Substantia nigra (tissue), 51 donors: ENCODE measurements at places on chromosomes 6 and 20.

- no peak for DNase-seq
Measured at GRCh38 chr20:50017576-50018248, 34.9 kb downstream of the SNAI1 start.

DNA sequence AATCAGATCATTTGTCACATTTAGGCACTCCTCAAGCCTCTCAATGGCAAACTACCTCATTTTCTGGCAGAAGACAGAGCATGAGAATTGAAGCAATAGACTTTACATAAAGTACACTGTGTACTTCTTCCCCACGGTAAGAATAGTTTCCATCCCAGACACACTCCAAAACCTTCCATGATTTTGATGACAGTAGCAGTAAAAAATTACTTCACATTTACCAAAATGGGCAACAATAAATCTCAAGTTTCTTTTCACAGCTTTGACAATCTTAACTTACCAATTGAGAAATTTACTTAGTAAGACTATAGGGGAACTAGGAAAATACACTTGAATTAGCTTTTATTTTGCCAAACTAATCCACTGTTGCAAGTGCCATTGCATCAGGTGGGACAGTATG lies 353.8 kb downstream of the HAO1 start:
- DNase-seq = no peak

DNA sequence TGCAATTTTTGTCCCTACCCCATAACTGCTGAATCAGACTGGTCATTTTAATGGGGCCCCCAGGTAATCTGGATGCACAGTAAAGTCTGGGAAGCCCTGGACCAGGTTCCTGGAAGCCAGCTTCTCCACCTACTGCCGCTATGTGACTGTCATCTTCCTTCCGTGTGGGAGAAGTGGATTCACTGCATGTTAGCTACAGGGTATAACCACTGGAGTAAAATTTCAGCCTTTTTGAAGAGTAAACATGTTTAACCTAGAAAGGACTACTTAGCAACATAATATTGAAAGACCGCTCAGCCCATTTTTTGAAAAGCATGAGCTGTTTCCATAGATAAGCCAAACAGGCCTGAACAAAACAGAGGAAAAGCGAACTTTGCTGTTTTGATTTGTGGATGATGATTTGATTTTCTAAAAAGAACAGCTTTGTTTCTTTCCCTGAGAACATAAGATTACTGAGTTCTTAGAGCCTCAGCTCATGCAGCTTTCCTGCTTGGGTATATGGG lies 208.1 kb downstream of the PLCB4 start:
- DNase-seq = no peak

DNA sequence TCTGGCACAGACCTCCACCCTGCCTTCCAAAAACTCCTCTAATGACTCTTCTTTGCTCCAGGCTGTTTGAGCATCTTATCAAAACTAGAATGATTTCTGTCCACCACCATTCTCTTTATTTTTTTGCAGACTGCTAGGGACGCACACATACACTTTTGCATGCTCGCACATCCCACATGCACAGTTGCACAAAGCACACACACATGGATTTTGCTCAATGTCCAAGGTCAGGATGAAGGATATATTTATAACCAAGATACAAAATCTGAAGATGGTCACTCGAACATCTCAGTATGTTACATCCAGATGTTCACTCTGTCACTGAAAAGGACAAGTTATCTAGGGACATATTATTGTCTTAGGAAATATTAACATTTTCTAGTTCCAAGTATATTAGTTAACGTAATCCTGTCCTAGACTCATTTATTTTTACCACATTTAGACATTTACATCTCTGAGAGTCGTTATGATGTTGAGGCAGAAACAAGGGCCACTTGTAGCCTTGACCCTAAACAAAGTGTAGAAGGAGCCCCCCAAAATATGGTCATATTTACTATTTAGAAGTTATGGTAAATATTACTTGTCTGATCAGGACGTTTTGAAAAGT lies 3.4 kb upstream of the SIM1 start:
- no peak for DNase-seq

- no peak for DNase-seq
Measured at GRCh38 chr20:38723848-38724625, at the start of gene SLC32A1. Gene SLC32A1 (plus strand): TSS chr20:38724486. CDS start chr20:38724725, 239 bp downstream.

- no peak for DNase-seq
Measured at GRCh38 chr6:107154131-107154800, 39.0 kb upstream of the BEND3 start.

GRCh38 chr6:170125456-170126300 lies 165.2 kb downstream of the DLL1 start:
- DNase-seq = no peak

DNA sequence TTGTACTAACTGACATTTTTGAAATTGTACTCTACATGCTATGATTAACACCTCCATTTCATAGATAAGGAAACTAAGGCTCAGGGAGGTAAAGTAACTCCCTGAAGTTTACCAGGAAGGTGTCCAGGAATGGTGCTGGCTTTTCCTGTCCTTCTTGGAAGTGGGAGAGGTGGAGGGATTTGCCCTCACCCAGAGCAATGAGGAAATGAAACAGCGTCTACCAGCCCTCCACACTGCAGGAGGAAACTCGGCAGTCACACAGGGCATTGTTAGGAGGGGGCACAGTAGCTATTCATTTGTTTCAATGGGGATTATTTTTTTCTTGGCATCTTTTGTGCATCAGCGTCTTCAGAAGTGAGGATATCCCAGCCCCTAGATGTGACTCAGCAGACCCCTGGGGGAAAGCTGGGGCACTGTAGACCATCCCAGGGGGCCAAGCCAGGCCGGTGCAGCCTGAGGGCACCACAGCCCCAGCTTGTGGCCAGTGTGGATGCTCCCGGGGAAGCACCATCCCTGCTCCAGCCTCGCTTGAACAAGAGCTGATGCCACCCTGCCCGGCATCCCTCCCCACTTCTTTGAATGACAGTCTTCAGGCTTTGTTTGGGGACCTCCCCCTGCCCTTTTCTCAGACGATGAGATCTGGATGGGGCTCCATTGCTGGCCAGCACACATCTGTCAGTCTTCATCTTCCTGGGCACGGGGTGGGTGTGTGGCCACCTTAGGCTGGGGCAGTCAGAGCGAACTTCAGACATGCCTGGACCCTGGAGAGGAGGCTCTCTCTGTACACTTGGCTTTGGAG lies 224.4 kb upstream of the PMEPA1 start:
- DNase-seq = no peak

DNA sequence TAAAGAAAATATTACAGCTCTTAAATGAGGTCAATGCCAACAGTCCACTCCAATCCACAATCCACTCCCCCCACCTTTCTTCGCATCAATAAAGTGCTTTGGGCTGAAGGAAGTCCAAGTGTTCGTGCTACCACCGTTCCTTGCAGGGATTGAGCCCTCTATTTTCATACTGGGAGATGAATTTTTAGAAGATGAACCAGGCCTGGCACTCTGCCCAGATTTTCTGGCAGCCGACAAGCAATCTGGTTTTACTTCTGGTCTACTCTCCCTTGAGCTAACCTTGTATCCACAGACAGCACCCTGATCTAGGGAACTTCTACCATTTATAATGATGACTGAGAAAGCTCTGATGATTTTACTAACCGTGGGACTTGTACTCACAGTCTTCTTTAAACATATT lies 72.3 kb downstream of the BTBD9 start:
- no peak for DNase-seq

GRCh38 chr6:2467929-2468600 lies 222.7 kb upstream of the GMDS start:
- DNase-seq = no peak
